Panc1 (cell line): ENCODE measurements at places on chromosomes 5 and 9.

- H3K36me3 ChIP-seq, result no peaks in the 10 kb centered on the region
- DNase-seq, result no peak
- peaks cover 44% of the 10 kb centered on the region for H3K27me3 ChIP-seq
- H3K27ac ChIP-seq, result no peak overlapping the region
- 0 out of 2 replicates have a peak, but pooled peaks cover 3% of the 10 kb centered on the region for H3K4me1 ChIP-seq
- peak overlapping the region; percentile 61 for H3K4me3 ChIP-seq
Observed at GRCh38 chr5:14582797-14583137, 1.2 kb downstream of the OTULINL start.

DNA sequence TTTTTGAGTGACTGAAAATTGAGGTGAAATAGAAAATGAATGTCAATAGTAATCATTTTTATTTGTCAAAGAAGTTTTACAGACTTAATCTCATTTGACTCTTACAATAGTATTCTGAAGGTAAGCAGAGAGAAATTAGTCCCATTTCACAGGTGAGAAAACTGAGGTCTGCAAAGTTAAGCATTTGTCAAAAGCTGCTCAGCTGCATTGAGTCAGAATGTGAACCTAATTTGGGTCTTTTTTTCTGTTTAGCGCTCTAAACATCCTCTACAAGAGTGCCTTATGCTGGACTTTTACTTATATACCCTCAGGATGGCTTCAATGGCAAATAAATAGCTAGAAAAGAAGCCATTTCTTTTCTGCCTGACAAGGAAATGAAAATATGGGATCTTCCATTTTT, 135.7 kb downstream of the RASGRF2 start:
- DNase-seq, result no peak
- no peak overlapping the region for H3K27ac ChIP-seq
- H3K4me1 ChIP-seq, result no peaks in the 10 kb centered on the region
- 0 out of 2 replicates have a peak, but pooled peaks cover 2% of the 10 kb centered on the region for H3K27me3 ChIP-seq
- H3K4me3 ChIP-seq, result no peak overlapping the region

DNA sequence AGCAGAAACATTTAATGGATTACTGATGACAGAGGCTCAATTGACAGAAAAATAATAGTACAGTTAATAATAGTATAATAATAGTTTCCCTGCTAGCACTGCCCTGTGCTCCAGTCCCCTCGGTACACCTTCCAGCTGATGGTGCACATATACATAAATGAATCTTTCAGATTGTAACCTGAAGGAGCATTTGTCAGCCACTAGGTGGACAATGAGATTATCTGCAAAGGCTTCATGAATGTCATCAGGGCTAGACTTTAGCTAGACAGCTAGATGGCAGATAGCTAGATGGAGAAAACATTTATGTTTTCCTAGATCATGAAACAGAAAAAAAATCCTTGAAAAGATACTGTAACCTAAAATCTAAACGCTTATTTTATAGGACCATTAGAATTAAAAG, 304.4 kb upstream of the SMC2 start:
- no peak overlapping the region for H3K4me3 ChIP-seq
- no peaks in the 10 kb centered on the region for H3K4me1 ChIP-seq
- no peak for DNase-seq
- H3K27ac ChIP-seq, result no peak overlapping the region
- H3K27me3 ChIP-seq, result no peaks in the 10 kb centered on the region

GRCh38 chr5:171425596-171426244, 6.3 kb downstream of the FGF18 start:
- H3K27me3 ChIP-seq, result no peaks in the 10 kb centered on the region
- H3K27ac ChIP-seq, result no peak overlapping the region
- no peaks in the 10 kb centered on the region for H3K4me1 ChIP-seq
- H3K36me3 ChIP-seq, result no peaks in the 10 kb centered on the region
- no peak overlapping the region for H3K4me3 ChIP-seq

DNA sequence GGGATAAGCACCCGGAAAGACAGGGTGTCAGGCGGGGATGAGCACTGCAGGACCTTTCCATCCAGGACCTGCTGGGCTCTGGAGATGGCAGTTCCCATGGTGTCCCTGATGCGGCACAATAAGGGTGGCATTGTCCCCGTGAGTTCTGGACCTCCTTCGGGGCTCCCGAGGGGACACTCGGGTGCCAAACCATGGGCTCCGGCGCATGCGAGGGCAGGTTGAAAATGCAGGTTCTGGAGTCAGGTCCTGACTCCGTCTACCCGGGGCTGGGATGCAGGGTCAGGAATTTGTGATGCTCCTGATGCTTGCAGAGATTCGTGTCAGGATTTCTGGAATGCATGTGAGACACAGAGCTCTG, 682 bp downstream of the FCN2 start:
- H3K4me1 ChIP-seq, result no peaks in the 10 kb centered on the region
- H3K27me3 ChIP-seq, result no peaks in the 10 kb centered on the region
- no peak overlapping the region for H3K4me3 ChIP-seq

DNA sequence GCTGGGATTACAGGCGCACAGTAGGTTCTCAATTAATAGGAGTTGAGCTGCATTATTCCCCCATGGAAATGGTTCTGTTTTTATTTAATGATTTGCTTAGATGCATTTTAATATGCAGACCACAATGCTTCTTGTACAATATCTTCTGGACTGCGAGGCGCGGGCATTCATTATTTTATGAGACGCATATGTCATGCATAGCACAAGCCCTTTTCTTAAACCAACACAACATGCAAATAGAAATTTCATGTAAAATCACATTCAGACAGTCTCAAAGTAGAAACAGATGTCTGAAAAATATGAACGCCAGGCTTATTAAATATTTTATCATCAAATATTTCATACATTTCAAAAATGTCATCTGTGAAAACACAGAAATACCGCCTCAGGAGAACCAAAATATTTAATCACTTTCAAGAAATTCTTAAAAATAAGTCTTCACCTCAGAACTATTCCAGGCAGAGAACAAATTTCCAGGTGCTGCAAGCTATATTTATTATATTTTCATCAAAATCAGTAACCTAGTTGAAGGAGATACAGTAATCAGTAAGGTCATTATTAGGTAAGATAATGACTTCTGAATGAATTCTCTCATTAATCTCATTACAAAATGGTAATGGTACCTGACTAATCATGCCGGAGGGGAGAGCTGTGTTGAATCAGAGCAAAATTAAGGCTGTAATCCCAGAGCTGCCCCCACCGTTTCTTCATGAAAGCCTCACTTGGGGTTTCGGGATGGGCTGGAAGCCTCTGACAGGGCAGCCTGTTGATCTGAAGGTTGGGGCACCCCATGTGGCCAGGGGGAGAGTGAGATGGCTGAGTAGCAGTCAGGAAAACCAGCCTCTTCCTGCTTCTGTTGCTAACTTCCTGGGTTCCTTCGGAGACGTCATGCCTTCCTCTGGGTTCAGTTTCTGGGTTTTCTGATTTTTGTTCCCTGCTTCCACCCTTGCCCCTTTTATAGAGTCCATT, 133.9 kb upstream of the ZNF618 start:
- H3K4me3 ChIP-seq, result no peak overlapping the region
- H3K27ac ChIP-seq, result no peak overlapping the region
- no peaks in the 10 kb centered on the region; the same call in 1 of the 2 replicates for H3K27me3 ChIP-seq
- no peak for DNase-seq

DNA sequence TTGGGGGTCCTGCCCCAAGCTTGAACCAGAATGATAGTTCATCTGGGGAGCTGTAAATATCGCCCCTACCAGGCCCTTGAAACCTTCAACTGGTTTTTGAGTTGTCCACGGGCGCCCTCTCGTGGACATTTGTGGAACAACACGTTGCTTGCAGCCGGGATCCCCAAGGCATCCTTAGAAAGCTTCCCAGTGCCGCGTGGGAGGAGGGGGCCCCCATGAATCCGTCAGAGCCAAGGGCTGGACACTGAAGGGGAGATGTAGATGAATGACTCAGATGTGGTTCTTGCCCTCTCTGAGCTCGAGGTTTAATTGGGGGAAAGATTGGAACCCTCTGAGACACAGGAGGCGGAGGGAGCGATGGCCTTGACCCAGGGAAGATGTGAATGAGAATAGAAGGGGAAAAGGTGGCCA, 31.8 kb upstream of the ORM1 start:
- H3K27me3 ChIP-seq, result no peaks in the 10 kb centered on the region
- no peaks in the 10 kb centered on the region; the same call in 1 of the 2 replicates for H3K36me3 ChIP-seq
- H3K27ac ChIP-seq, result no peak overlapping the region
- DNase-seq, result no peak
- peaks cover 15% of the 10 kb centered on the region for H3K4me1 ChIP-seq
- H3K4me3 ChIP-seq, result no peak overlapping the region

- H3K36me3 ChIP-seq, result no peaks in the 10 kb centered on the region
- no peaks in the 10 kb centered on the region for H3K4me1 ChIP-seq
- DNase-seq, result no peak
- no peak overlapping the region for H3K4me3 ChIP-seq
- 0 out of 2 replicates have a peak, but pooled peaks cover 2% of the 10 kb centered on the region for H3K27me3 ChIP-seq
Observed at GRCh38 chr9:133693116-133693515, 45.0 kb downstream of the SARDH start.

- DNase-seq, result no peak
- no peak overlapping the region; the same call in 1 of the 2 replicates for H3K4me3 ChIP-seq
- H3K4me1 ChIP-seq, result peaks cover 8% of the 10 kb centered on the region
Observed at GRCh38 chr5:141680751-141681201, 1.3 kb downstream of the ARAP3 start.

DNA sequence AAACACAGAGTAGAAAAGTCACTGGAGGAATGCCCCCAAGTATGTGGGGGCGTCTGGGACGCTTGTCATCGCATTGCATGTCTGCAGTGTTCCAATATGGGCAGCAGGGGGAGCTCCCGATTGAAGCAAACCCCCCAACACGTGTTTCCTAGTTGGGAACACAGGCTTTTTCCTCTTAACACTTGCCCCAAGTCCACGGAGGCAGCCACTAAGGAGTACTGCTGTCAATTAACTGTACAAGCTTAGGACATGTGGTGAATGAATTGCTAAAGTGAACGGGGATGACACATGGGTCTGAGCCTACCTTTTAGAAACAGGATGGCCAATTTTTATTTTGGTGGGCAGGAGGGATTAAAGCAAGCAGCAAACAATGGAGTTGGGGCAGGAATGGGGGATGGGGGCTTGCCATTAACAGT, 2.2 kb downstream of the GABRB2 start:
- peaks cover 19% of the 10 kb centered on the region for H3K27me3 ChIP-seq
- H3K36me3 ChIP-seq, result no peaks in the 10 kb centered on the region
- peaks cover 3% of the 10 kb centered on the region; the same call in 1 of the 2 replicates for H3K4me1 ChIP-seq
- no peak overlapping the region for H3K4me3 ChIP-seq
- DNase-seq, result no peak

- no peak for DNase-seq
- H3K27ac ChIP-seq, result no peak overlapping the region
- no peaks in the 10 kb centered on the region for H3K27me3 ChIP-seq
- no peak overlapping the region for H3K4me3 ChIP-seq
- no peaks in the 10 kb centered on the region for H3K4me1 ChIP-seq
Observed at GRCh38 chr5:73296772-73297171, 123.8 kb downstream of the TMEM174 start.

GRCh38 chr9:126207256-126207655, 119.4 kb upstream of the MVB12B start:
- no peak overlapping the region for H3K4me3 ChIP-seq
- no peaks in the 10 kb centered on the region for H3K4me1 ChIP-seq
- H3K27ac ChIP-seq, result no peak overlapping the region

DNA sequence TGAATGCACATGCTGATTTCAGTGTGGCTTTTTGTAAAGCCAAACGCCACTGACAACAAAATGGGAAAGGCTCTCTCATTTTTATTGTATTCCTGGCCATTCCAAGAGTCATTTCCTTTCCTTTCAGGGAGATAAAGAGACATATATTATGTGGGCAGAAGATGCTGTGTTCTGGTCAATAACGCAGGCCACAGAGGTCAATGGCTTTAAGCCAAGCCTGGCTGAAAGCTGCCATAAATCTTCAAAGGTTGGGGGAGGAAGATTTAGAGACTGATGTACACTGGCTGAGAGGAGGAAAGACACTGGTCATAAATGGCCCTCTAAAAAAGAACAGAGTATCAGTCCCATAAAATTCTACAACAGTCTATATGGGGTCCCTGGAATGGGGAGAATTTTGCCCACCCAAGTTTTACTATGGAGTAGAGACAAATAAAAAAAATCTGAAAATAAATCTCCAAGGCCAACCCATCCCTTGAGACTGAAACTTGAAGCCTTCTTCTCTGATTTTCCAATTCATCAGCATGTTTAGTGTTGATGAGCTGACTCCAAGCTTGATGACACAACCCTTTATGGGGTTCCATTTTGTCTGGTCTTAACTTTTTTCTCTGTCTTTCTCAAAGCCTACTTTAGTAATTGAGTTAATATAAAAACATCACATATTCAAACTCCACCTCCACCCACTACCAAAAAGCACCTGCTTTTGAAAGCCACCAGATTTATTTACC, 152.1 kb upstream of the SLC24A2 start:
- no peak for DNase-seq
- H3K36me3 ChIP-seq, result no peaks in the 10 kb centered on the region
- H3K4me1 ChIP-seq, result no peaks in the 10 kb centered on the region
- no peaks in the 10 kb centered on the region for H3K27me3 ChIP-seq

DNA sequence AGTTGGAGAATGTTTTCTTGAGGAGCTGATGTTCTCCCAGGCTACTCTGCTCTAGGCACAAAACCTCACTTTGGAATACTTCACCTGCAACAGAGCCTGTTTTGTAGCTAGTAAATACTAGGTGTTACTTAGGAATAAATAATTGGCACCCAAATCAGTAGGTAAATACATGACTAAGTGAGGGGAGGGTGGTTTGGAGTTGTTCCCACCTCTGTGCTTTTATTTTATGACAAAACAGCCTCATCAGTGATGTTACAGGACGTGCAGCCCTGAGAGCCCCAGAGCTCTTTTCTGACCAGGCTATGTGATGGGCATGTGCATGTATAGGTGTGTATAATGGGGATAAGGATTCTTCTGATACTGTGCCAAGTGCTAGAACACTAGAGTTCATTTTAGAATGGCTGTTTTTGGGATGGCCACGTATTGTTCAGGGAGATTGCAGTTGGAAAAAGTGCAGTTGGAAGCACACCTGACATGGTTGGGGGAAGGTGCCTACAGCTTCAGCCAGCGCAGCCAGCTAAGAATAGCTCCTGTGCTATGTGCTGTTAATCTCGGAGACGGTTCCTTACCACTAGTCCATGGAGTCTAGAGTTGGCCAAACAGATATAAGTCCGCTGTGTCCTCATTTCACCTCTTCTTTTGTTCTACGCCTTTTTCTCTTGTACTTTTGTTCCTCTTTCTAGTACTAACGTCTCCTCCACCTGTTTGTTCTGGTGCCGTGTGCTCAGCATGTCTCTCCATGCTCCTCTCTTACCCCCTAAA, 284.7 kb downstream of the FANCC start:
- no peak for DNase-seq
- H3K4me1 ChIP-seq, result peaks cover 77% of the 10 kb centered on the region
- H3K27me3 ChIP-seq, result no peaks in the 10 kb centered on the region
- no peak overlapping the region for H3K4me3 ChIP-seq
- H3K36me3 ChIP-seq, result peaks cover 5% of the 10 kb centered on the region
- H3K27ac ChIP-seq, result peak overlapping the region; percentile 65
